Activated CD4-positive, alpha-beta T cell treated with anti-CD3 and anti-CD28 coated beads, Interleukin-2, amount 50 U/mL, for 48 hours (primary cell): ENCODE measurements at places on chromosomes 6 and 20.

DNA sequence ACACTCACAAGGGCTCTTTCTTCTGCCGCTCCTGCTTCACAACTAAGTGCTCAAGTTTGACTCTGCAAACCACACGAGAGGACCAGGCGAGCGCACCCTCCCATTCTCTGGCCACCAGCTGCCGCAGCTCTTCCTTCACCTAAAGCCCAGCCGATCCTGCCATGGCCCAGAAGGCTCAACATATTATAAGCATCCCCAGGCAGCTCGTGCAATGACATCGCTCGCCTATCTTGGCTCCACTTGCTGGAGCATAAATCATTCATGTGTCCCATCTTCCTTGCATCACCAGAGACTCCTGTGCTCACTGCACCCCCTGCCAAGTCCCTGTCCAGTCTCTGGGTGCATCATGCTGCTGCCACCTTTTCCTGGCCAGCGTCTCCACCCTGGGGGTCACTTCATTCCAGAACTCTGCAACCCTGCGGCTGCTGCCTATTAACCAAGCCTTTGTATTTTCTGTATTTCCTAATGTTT lies 59.0 kb downstream of the PSMG4 start:
- DNase-seq, result no peak

GRCh38 chr6:108174371-108175175 lies 8.8 kb downstream of the NR2E1 start:
- DNase-seq, result peak; percentile 37

- DNase-seq, result no peak
Measured at GRCh38 chr6:119612911-119613381, 263.4 kb upstream of the MAN1A1 start.

DNA sequence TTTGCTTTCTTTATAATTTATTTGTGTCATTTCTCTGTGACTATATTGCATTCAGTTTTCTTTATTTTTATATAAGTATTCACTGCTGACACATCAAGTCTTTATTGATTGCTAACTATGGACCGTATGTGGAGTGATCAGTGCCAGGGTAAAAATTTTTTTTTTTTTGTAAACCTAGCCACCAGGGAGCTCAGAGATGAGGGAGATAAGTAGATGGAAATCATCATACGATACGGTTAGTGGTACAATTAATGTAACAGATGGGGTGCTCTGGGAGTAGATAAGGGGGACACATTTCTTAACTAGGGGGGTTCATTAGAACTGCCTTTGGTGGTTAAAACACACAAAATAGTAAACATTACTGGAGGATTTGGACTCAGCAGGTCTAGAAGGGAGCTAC lies 68.3 kb downstream of the AFDN start:
- no peak for DNase-seq

- no peak for DNase-seq
Measured at GRCh38 chr6:135922174-135922573, 70.7 kb downstream of the PDE7B start.

- DNase-seq, result no peak
Measured at GRCh38 chr6:21870076-21870730, 276.7 kb downstream of the SOX4 start.

DNA sequence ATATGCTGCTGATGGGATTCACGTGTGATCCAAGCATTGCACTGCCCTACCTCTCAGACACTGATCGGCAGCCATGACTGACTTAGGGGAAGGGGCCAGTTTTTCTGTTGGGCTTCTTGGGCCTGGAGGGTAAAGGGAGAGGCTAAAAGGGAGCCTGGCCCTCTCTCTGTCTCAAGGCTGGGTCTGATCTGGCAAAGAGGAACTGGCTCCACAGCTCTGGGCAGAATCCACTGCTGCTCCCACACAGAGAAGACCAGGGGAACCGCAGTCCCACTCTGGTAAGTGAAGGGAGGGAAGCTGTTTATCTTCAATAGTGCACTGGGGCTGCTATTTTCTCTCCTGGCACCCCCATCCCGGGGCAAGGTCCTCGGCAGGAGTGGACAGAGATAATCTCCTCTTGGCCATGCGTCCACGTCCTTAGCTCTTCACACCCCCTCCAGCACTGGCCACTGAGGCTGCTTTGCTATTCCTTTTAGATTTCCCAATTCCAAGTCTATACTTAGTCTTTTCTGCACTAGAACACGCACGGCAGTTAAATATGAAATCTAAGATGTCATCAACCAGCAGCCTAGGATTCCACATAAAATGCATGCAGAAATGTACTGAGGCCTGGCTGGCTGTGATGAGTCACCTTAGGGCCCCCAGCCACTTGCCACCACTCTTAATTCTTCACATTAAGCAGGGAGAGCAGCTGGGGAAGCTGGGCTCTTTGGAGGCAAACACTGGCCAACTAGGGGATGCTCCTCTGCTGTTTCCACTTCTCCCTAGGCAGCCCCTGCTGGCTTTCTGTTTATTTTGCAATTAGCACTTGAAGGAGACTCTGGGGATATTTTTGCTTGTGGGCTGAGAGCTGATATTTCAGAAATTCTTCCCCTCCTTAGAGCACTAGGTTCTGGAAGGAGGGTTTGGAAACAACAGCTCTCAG lies 87.8 kb upstream of the ARMC2 start:
- no peak for DNase-seq

DNA sequence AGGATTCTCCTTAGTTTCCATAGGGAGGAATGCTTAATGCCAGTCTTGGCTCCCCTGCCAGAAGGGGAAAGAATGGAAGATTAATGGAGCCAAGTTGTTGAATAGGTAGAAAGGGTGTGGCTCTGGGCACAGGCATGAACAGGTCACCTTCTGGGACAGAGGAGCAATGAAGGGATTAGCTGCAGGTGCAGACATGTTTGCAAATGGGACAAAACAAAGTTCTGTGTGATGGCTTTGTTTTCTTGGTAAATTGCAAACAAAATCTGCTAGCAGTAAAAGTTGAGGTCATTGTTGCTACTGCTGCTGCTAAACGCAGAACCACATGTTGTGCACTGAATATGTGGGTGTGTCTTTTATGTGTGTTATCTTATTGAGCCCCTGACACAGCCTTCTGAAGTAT lies 93.3 kb downstream of the PERP start:
- no peak for DNase-seq

GRCh38 chr6:121934451-121934850 lies 465.0 kb upstream of the HSF2 start:
- DNase-seq, result no peak

DNA sequence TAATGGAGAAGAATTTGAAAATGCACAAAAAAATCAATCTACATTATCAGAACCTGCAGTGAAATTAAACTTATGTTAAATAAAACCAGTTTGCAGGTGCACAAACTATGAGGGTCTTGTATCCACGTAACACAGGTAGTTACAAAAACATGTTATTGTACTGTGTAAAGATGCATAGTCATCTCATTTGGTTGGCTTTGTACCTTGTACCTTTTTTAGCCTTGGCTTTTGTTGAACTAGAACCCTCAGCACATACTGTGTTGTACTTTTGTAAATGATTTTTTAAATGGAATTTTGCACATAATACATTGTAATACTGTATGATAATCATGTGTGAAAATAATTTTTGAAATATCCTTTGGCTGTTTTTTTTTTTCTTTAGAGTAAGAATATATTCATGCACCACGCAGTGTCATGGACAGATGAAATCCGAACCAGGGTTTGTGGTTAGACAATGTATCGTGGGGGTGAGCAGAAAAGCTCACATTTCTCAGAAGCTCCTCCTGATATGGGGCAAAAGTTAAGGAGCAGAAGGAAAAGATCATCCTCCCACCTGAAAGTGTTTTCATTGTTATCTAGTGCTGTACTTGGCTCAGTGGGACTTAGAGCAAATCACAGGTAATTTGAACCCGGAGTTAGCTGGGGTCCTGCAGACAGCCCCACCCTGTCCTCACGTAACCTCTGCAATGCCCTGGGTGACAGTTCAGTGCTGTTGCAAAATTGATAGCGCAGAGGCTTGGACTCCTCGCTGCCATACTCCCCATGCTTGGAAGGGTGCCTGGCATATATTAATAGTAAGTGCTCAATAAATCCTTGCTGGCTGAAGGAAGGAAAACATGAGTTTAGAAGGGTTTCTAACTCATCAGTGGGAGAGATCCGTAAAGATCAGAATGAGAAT lies 14.8 kb upstream of the NAA20 start:
- no peak for DNase-seq

DNA sequence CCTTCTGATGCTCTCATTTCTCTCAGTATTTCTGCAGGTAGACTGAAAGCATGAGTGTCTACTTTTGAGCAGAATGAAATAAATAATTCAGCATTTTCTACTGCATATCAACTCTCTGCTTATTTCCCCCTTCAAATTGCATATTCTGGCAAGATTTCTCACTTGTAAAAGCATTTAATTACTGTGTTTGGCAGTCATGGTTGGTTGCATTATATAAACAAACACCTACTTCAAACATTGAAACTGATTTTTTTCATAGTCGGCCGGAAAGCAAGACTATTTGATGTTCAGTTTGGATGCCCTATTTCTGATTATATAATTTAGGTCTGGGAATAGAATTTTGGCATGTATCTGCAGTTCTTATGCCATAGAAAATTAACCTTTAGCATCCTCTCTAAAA lies 73.1 kb downstream of the PLEKHG1 start:
- DNase-seq, result no peak
